Activated CD4-positive, alpha-beta T cell treated with anti-CD3 and anti-CD28 coated beads, Interleukin-2, Interleukin-4, amounts not matched to agents 100 ng/mL and 50 ng/mL, durations not matched to agents 16 hours and 8 hours (primary cell): ENCODE measurements at places on chromosomes 5 and 9.
A peak's percentile ranks its signal among the peaks of the same experiment; 100 is the strongest.

- DNase-seq: no peak
Observed at GRCh38 chr5:144048259-144048856, 122.1 kb downstream of the YIPF5 start.

DNA sequence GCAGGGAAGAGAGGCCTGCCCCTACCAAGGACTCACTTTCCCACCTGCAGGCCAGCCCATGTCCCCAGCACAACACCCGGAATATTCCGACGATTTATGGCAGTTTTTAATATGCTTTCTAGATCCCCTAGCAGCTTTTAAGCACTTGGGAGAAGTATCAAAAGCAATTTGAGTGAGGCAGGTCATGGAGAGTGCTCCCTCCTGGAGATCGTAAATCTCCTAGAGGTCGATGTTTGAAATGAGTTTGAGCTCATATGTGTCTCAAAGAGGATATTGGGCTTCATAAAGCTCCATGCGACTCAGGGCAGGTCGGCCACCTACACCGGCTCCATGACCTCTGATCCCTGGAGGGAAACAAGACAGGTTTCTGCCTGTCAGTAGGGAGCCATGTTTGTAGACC lies 27.3 kb downstream of the CFAP90 start:
- no peak for DNase-seq

DNA sequence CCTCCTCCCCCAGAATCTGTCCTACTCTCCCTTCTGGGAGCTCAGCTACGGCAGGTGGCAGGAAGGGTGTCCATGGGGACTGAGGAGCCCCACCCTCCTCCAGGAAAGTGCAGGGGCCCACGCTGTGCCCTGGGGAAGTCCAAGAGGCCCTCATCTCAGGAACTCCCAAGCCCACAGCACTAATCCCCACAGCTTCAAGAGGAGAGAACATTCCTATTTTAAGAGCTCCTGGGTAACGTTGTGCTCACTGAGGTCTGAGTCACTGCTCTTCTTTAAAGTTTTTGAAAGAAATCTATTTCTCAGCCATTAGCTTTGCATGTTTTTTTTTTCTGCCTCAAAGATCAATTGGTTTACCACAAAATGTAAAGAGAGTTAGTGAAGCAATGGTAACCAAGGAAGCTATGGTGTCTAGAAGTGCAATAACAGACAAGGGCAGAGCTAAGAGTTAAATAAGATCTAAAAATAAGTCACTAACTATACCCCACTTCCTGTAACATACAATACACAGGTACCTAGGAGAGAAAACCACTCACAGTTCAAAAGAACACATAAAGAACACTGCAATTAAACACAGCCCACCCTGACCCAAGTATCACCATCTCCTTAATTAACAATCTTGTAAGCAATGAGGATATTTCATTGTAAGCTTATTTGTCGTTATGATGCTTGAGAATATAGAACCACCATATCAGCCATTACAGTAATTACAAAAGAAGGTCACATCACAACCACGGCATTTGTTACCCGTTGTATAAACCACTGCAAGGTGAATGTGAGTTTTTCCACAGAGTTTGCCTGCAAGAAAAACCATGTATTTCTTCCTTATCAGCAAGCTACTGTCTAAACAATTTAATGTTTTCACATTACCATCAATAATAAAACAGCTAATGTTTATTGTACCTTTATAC lies 382.3 kb upstream of the SLC30A5 start:
- no peak for DNase-seq

- no peak for DNase-seq
Observed at GRCh38 chr5:172616730-172617129, 24.3 kb upstream of the NEURL1B start.

DNA sequence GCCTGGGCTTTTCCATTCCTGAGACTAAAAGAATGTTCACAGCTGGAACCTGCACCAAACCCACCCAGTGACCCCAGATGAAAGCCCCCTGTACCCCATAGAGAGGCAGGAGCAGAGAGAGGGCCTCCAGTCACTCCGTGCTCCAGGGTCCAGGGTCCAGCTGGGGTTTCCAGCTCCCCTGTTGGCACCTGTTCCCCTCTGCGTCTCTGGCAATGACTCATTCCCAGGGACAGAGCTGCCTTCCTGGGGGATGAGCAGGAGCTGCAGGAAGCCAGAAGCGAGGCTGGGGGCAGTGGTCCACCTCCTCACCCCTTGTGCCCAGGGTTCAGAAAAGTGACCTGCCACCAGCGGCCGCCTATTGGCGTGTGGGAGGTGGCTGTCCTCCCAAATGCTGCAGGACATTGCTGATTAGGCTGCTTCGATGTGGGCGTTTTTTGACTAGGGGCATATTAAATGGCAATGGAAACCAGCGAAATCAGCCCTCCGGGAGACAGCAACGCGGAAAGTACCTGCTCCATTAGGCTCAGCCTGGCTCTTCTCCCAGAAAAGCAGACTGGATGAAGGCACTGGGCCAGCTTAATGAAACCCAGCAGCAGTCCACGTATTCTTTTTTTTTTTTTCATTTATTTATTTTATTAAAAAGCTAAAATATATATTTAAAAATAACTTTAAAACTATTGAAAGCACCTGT lies 97.4 kb downstream of the DAP start:
- DNase-seq: no peak

- DNase-seq: no peak
Observed at GRCh38 chr9:86818636-86819035, 128.7 kb downstream of the GAS1 start.

GRCh38 chr5:37738057-37738691 lies 101.7 kb downstream of the GDNF start:
- peak; percentile 86 for DNase-seq

DNA sequence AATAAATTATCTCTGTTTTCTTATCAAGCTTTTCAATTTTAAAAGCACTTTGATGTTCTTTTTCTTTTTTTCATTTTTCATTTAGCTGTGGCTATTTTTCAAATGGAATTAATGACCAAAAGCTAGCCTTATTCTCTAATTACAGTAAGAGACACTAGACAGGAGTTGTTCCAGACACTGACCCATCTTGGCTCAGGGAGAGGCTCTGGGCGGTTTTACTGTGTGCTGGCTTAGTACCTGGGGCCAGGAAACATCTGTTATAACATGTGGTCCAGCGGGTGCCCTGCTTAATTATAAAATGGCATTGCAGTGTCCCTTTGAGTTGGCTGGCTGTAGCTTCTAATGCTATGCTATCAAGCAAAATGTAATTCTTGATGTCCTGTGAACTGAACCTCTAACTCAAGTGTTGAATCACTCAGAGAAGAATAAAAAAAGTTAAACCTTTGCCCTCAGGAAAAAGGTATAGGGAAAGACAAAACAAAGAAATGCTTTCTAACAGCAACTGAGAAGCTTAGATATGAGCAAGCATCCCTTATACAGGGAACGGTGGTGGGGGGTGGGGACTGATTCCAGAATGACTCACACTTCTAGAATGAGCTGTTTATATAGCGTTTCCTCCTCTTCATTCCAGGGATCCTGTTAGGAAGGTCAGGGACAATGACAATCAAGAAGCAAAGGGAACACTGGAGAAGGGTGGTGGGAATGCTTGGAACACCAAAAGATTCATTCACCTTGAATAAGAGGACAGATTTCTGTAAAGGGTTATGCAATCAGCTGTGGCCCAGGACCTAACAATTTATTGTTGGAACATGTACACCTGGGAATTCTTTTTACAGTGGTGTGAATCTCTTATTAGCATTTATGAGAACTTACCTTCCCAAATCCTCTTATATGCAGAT lies 58.7 kb upstream of the NFIB start:
- no peak for DNase-seq

GRCh38 chr5:39891376-39891775 lies 466.6 kb upstream of the DAB2 start:
- DNase-seq: no peak

DNA sequence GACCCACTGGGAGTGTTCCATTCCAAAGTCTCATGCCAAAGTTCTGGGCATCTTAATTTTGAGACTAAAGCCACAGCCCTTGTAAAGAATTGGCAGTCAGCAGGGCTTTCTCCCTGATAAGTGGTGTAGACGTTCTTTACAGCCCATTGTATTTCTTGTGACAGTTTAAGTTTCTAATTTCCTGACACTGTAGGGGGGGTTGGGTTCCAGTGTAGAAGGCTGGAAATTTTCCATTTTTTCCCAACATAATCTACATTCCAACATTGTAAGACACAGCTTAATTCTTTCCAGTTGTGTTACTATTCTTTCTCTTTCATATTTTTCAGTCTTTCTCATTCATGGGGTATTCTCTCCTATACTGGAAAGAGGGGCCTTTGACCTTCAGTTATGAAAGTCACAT lies 121.1 kb downstream of the FBXL7 start:
- DNase-seq: no peak

DNA sequence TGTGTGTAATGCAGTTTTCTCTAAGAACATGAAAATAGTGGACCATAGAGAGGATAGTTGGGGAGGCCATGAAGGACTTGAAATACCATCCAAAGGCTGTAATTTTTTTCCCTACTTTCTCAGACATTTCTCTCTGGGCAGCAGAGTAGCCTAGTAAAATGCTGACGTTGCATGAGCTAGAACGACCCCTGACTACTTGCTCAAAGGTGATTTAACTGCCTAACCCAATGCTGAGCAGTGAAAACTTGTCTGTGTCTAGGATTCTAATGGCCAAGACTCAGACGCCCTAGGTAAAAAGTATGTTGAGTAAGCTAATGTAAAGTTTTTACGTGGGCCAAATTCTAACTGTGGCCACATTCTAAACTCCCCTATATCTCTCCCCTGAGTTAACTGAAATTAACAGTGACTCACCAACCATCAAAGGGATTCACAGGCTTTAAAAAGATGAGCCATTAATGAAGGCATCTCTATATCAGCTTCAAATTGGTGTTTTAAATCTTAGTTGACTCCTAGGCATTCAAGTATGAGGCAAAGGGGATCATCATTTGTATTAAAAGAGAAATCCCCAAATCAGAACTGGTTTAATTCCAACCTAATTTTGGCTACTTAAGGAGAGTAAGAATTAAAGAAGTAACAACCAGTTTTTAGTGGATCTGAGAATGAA lies 121.0 kb upstream of the GAS1 start:
- DNase-seq: no peak
